Fibroblast of mammary gland (primary cell): ENCODE measurements at places on chromosomes 1 and 21.

GRCh38 chr1:24364605-24364974 lies 45.4 kb downstream of the GRHL3 start:
- peak; percentile 38 for DNase-seq

DNA sequence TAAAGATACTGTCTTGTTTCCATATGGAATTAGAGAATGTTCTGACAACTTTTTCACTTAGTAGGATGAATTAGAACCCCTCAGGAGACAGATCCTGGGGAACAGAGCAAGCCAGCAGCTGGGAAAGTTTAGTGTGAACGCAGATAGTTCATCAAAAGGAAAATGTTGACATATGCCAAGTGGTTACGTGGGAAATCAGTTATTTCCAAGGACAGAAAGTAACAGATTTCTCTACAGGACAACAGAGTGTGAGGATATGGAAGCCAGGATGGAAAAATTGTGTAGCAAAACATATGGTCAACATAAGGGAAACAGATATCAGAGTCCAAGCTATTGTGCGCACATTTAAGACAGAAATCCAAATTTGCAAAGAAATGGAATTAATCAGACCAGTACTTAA lies 419.5 kb downstream of the LRRIQ3 start:
- no peak for DNase-seq

DNA sequence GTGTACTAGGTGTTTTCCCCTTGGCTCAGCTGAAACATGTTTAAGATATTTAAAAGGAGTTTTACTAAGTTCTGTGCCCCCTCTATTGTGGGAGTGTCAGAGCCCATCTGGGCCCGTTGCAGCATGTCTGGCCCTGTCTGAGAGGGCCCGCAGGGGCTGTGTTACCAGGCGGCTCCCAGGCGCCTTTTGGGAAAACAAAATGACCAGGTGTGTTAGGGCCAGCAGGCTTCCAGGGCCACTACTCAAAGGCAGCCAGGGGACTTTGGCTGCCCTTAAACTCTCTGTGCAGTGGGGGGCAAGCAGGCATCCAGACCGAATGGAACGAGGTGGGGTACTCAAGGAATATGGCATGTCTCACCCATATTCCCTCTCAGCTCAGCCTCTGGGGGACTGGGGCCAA lies 111.7 kb downstream of the KCNN3 start:
- no peak for DNase-seq

- DNase-seq = peak; percentile 69
Measured at GRCh38 chr1:207603777-207604176, 41.2 kb upstream of the CR1L start.

DNA sequence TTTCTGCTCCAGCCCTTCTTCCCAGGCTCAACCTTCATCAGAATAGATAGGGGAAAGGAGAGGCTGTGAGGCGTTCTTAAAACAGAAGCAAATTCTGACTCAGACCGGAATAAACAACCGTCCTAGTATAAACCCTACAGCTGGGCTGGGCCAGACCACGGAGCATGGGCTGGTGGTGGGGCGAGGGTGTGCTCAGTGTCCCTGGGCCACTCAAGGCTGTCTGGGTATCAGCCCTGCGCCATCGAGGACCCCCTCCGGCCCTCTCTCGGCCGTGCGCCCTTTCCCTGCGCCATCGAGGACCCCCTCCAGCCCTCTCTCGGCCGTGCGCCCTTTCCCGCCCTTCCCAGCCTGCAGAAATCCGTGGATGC lies 36.0 kb downstream of the CAPN2 start:
- peak; percentile 62 for DNase-seq

- no peak for DNase-seq
Measured at GRCh38 chr21:32834211-32834915, 62.8 kb upstream of the PAXBP1 start.

- peak; percentile 81 for DNase-seq
Measured at GRCh38 chr1:239816081-239816782, 275.5 kb upstream of the FMN2 start.

DNA sequence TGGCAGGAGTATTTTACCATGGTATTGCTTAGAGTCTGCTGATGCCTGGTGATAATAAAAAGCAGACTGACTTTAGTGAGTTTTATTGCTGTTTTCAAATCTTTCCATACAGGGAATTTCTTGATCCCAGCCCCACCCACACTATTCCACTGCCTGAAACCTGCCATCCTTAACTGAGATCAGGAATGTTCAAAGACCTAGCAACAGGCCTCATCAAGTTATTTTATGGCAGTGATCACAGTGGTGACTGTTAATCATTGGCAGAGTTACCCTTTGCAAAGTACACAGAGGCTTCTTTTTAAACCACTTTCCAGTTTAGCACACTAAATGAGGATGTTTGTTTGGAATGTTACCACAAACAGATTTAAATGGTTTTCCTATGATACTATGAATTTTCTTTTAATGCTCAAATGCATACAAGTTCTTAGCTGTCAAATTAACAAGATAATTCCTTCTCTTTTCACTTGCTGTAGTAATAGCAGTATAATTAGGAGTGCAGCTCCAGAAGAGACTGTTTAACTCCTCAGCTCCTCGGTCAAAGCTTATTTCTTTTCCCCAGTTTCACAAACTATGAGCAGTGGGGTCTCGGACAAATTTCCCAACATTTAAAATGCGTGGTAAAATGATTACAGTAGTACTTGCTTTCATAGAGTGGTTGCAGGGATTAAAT lies 69.9 kb upstream of the USP25 start:
- peak; percentile 14 for DNase-seq

DNA sequence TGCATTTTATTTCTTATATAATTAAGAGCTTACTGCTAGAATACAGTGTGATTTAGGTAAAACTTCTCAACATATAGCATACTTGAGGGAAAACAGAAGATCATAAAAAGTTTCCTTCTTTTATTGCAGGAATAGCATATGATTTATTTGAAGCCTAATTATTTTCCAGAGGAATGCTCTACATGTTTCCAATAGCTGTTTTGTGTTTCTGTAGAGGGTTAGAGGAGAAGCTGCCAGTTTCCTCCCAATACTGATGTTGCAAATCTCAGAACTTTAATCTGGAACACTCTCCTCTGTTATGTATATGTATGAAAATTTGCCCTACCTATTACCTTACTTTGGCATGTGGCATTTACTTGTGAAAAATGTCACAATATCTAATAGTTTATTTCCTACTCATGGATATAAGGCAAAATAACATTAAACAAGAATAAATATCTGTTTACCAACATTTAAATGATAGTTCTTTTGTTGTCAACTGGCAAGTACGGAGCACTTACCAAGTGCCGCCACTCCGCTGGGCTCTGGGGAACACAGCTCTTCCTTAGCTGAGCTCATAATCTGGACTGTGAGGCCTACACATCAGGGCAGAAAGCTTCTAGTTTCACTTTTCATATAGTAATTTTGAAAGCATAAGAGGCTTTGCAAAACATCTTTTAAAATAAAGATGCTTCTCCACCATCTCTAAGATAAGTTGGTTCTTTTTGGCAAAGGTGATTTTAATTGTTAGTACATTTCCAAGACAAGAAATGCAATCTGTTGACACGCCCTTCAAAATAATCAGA lies 239.8 kb upstream of the C1orf105 start:
- DNase-seq = peak; percentile 71

- no peak for DNase-seq
Measured at GRCh38 chr1:175134500-175134899, 58.1 kb downstream of the KIAA0040 start.
